ENCODE measurements at places on chromosomes 7 and 10.

GRCh38 chr7:68394131-68394530, 1204.1 kb upstream of the AUTS2 start:
- DNase-seq: no peak

DNA sequence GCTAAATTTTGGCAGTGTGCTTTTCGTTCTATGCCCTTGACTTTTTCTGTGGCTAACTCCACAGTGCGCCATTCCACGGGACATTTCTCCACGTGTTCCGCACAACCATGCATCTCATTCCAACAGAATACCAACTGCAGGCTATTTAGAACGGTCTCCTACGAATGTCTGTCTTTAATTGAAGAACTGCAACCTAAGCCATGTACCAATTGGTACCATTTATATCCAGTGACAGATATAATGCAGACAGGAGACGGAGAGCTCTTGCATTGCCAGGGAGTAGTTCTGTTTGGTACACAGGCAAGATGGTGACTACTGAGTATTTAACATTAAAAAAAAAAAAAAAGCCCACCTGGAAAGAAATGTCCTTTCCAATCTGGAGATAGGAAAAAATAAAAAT, 9.1 kb downstream of the SFMBT2 start:
- no peak for DNase-seq

DNA sequence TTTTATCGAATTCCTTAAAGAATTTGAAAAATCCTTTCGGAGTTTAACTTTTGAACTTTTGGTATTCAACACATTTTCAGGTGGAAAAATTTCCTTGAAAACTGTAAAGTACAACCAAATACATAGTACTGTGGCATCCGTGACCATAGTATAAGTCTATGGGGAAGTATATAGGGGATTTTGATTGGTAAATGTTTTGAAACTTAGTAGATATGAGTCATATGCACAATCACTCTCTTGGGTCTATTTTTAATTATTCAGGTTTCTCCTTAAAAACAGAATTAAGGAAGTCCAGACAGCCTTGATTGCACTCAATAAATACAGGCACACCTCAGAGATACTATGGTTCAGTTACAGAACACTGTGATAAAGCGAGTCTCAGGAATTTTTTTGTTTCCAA, 64.2 kb downstream of the AVL9 start:
- DNase-seq: no peak

DNA sequence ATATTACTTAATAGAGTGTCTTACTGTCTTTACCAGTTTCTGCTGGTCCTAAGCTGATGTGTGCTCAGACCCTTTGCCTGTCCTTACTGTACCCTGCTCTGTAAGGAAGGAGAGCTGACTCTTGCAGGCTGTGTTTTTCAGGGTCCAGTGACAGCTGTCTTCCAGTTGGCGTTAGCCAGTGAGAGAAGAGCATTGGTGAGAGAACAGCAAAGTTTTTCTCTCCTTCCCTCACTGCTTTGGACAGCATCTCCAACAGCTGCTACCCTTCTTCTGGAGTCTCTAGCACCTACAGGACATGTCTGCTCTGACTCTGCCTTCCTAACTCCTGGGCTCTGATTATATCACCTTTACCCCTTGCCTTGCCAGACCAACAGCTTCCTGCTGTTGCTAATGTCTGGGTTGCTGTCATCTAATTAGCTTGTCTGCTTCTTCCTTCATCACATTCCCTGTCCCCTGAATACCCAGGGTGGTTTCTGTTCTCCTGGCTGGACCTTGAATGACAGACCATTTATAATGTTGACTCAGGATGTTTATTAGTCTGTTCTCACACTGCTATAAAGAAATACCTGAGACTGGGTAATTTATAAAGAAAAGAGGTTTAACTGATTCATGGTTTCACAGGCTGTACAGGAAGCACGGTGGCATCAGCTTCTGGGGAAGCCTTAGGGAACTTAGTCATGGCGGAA, 23.5 kb upstream of the PANK1 start:
- no peak for DNase-seq

DNA sequence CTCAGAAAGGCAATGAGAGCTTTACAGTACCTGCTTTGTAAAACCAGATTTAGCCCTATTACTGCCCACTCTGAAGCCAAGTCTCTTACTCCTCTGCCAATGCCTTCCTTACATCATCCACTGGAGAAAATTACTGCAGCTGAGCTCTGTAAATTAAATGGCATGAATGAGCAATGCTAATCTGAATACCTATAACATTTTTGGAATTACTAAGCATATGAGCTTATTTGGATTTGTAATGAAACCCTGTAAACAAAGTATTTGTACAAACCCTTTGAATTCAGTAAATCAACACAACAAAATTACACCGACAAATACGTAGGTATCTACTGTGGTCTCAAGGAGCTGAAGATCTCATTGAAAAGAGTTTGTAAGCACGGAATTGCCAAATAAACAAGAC, 12.1 kb upstream of the CCNY start:
- no peak for DNase-seq

DNA sequence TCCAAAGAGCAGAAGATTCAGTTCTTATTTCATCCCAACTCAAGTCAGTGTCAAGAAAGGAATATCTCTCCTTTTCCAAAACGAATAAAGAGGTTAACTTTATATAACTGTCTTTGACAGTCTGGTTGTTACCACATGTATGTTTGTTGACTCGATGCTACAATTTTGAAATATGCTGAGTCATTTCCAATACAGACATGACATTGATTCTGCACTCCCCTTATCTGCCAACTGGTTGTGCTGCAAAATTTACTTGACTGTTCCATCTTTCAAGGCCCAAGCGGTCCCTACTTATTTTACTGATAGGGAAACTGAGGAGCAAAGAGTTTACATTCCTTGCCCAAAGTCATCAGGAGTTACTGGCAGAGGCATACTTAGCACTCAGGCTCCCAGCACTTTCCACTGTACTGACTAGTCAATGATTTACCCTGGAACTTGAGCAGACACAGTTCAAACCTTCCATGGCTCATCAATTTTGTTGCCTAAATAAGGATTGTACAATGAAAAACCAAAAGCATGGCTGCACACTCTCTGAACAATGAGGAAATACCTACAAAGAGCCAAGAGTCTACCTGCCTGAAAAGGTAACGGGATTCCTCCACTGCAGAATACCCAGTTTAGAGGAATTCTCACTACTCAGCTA, 52.8 kb downstream of the ABLIM1 start:
- DNase-seq: no peak

DNA sequence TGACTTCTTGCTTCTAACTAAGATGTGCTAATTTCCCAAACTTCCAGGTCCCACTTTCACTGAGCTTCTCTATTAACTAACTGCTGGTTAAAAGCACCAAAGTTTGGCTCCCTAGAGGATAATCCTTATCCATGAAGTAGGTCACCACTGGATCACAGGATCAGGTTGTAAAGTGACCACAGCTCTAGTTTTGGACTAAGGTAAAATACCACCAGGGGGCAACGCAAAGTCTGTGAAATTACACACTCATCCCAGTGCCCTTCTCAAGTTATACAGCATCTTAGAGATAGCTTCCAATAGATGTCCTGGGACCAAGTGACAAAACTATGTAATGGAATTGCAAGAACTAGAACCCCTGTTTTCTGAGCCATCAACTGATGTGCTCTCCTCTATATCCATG, 116.4 kb upstream of the ASAH2 start:
- peak; percentile 44 for DNase-seq

DNA sequence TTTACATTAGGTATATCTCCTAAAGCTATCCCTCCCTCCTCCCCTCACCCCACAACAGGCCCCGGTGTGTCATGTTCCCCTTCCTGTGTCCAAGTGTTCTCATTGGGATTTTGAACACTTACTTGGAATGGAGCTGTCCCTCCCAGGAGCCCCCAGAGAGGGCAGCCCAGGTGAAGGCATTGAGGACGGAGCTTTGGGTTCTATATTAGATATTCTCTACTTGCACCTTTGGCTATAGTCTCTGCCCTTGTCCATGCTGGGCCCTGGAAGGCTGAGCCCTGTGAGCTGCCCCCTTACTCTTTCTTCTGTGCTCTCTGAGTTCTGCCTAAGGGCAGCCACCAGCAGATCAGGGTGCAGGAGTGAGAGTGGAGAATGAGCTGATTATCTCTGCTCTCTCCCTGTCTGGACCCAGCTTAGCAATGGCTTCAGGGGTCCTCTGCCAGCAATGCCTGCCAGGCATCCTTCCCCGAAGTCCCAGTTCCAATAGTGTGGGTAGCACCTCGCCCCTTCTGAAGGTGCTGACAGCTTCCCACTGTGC, 11.2 kb downstream of the ADRA2A start:
- no peak for DNase-seq

DNA sequence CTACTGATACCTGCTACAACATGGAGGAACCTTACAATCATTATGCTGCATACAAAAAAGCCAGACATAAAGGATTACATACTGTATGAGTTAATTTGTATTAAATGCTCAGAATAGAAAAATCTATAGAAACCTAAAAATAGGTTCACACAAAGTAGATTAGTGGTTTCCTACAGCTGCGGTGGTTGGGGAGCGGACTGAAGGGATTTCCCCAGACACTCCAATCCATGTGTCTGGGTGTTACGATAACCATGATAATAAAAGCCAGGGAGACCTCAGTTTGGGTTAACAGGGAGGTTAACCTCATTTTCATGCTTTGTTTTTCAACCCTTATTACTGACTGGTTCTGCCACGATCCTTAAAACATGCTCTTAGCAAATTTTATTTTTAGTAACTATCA, 355.9 kb downstream of the KCNMA1 start:
- peak; percentile 81 for DNase-seq

- DNase-seq: no peak
Measured at GRCh38 chr10:86261470-86261869, 105.1 kb downstream of the GRID1 start.

DNA sequence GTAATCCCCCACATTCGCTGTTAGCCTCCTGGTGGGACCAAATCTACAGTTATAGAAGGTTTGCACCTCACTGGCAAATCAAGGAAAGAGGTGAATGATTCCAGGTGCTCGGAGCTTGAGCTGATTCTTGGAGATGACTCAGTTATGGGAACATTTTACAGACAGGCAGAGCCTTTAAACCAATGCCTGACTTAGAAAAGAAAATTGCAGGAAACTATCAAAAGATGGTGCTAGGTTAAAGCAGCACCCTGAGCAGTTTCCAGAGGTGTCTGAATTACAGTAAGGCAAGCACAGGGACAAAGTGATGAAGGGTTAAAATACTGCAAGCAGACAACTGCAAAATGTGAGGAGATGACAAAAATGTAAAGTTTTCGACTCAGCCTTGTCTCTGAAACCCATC, 2.9 kb downstream of the LRRTM3 start:
- DNase-seq: no peak

GRCh38 chr7:28411876-28412662, at the start of gene CREB5:
Gene CREB5, plus strand, starts transcription at chr7:28412518. Its CDS starts 397 bp downstream, at chr7:28412915.
- DNase-seq: no peak

DNA sequence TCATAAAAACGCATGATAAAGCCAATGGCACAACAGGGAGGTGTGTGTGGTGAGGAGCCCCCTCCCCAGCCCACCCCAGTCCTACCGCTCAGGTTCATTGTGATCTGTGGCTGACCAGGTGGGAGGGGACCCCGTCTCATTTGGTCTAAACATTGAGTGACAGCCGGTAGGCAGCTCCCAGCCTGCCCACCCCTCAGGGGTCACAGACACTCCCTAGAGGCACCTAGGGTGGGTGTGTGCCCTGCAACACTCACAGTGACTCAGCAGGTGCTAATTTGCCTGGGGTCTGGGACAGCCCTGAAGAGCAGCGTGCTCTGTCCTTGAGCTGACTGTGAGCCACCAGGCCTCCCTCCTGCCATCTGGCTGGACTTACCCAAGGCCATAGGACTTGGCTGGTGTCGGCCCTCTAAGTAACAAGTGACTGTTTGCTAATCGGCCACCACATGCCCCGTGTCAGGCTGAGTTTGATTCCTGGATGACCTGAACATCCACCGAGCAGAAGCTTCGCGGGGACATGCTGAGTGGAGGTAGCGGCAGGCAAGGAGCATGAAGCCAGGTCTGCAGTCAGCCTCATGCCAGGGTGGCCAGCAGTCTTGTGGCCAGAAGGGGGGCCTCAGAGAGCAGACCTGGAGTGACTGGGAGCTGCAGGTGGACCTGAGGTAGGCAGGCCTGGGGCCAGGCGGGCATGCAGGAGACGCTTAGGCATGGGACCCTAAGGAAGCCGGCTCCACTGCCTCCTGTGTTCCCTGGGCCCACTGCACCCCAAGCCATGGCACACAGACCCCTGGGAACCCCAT, 282.3 kb upstream of the SHH start:
- DNase-seq: no peak

GRCh38 chr10:86357676-86358075, 8.9 kb downstream of the GRID1 start:
- DNase-seq: no peak

- no peak for DNase-seq
Measured at GRCh38 chr7:135121868-135122267, 26.0 kb upstream of the TMEM140 start.

DNA sequence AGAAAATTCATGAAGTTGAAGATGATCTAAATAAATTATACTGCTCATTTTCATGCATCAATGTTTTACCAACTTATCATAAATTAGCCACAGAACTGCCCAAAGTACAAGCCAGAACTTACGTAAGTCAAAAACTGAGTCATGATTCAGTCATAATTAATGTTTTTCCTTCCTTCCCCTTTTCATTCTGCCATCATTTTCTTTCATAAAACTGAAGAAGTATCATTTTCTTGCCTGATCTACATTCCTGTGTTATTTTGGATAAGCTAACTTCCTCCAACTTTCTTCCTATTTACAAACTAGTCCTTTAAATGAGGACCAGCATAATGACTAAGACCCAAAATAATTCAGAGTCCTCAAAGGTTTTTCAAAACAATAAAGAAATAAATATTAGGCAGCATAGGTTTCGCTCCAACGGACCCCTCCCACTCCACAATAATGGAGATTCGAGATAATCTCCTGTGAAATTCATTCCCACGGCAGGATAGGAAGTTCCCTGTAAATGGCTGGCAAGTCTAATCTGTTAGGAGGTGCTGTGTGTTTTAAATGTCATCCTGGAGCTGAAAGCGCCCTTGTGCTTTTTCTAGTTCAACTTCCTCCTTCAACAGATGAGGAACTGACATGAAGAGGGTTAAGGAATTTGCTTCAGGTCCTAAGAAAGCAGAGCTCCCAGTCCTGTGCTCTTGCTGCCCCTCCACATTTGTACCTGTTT, 218.9 kb downstream of the DOCK4 start:
- no peak for DNase-seq

DNA sequence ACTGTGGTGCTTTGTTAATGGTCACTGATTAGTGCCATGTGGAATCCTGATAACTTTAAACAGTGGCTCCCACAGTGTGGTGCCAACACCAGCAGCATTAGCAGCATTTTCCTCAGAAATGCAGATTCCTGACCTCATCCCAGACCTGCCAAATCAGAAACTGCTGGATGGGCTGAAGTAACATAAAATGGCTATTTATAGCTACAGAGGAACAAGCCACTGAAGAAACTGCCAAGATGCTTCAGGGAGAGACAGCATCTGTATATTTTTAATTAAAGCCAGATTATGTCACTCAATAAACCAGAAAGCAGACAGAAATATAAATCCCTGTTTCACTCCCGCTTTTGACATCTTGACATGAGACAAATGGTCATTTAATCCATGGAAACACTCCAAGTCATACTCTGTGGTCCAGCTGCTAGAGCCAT, 178.5 kb downstream of the AMPH start:
- DNase-seq: no peak

Measured in MM.1S (cell line).